ENCODE measurements at places on chromosomes 4 and X.

DNA sequence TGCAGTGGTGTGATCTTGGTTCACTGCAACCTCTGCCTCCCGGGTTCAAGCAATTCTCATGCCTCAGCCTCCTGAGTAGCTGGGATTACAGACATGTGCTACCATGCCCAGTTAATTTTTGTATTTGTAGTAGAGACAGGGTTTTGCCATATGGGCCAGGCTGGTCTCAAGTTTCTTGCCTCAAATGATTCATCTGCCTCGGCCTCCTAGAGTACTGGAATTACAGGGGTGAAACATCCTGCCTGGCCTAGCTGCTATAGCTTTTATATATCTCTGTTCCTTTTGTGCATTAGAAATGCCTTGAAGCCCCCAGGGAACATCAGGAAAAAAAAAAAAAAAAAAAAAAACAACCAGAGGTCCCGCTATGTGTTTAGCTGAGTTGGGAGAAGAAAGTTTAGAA, 34.8 kb downstream of the UBE2K start:
- DNase-seq, result no peak

DNA sequence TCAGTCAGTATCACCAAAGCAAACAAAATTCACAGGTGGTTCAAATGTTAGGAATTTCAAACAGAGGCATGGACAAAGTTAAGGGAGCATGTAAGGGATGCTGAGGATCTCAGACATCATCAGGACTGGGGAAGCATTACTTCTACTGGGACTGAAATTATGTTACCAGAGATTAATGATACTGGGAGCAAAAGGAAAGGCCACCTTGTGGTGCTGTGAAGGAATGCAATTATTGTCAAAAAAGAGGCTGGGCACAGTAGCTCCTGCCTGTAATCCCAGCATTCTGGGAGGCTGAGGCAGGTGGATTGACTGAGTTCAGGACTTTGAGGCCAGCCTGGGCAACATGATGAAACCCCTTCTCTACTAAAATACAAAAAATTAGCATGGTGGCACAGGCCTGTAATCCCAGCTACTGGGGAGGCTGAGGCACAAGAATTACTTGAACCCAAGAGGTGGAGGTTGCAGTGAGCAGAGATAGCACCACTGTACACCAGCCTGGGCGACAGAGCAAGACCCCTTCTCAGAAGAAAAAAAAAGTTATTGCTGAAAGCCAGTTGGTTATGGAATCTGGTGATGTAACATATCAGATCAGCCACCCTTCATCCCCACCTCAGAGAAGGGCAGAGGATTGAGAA, 954.3 kb downstream of the PCDH7 start:
- no peak for DNase-seq

- no peak for DNase-seq
Observed at GRCh38 chrX:8345473-8345872, 119.2 kb upstream of the VCX3B start.

DNA sequence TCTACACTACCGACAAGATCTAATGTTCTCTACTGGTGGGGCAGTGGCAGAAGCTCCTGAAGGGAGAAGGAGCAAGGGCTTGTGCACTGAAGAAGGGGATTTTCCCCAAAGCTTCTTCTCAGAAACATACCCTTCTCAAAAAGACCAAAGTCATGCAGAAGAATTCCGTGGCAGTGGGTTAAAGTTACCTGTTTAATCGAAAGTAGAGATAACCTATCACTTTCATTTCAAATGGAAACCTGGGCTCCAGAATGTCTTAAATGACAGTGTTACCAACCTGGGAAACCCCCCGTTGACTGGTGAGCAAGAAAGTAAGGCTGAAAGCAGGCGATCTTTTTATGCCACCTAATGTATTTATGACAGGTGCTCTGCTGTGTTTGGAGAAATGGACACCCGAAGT, 92.5 kb upstream of the TEX13D start:
- no peak for DNase-seq

GRCh38 chr4:168724686-168725411, 228.0 kb downstream of the PALLD start:
- DNase-seq, result no peak

- no peak for DNase-seq
Observed at GRCh38 chr4:188262464-188262863, 123.2 kb downstream of the TRIML1 start.
